ENCODE measurements at places on chromosomes 2 and 18. TPM values are rescaled to one million over a fixed set of nuclear protein-coding genes. Genes with fewer than 3 reads are reported as not detected.
A peak's percentile ranks its signal among the peaks of the same experiment; 100 is the strongest.

DNA sequence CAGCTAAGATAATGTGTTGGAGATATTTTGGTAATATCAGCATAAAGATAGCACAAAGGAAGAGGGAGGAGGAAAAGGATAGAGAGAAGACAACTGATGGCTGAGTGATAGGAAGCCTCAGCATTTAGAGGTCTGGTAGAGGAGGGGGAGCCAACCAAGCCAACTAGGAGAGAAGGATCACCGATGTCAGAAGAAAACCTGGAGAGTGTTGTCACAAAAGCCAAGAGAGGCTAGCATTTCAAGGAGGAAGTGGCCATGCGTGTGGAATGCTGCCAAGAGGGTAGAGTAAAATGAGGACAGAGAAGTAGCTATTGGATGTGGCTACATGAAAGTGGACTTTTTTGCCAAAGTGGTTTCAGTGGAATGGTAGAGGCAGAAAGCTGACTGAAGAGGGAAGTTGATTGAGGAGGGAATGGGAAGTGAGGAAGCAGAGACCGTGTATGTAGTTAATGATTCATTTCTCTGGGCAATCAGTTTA, 34.3 kb downstream of the LCLAT1 start:
- no peak for DNase-seq

Gene ANKRD62
- total RNA-seq, result not detected

DNA sequence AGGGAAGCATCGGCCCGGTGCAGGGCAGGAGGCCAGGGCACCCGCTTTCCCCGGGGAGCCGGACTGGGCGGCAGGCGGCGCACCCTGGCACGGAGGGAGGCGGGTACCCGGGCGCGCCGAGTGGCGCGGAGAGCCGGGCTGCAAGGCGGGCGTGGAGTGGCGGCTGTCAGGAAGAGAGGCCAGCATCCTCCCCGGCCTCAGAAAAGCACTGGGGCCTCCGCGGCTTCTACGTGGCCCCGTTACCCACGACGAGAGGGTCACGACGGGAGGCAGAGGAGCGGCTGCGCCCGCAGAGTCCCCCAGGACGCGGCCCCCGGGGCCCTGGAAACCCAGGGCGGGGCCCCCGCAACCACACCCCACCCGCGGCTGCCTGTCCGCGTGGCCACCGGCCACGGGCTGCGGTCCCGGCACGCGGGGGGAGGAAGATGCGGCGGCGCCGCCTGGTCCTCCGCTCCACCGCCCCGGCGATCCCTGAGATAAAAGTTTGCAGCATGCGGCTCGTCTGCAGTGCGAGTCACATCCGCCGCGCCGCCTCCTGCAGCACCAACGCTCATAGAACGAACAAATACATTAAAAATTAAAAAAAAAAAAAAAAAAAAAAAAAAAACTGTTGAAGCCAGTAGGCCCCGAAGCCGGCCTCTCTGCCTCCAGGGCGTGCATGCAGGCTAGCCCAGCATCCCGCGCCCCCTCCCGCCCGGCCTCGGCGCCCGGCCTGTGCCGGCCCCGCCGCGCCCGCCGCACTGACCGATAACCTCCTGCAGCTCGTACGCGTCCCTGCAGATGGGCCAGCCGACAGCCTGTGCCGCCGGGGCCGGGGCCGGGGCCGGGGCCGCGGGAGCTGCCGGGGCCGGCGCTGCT, 683 bp downstream of the STK39 start:
- DNase-seq, result peak; percentile 65

- no peak for DNase-seq
Observed at GRCh38 chr2:119531292-119531691, 7.0 kb upstream of the SCTR start.

Gene BABAM2
- 29.2 TPM for total RNA-seq

GRCh38 chr2:9548506-9548905, 7.1 kb downstream of the ADAM17 start:
- no peak for DNase-seq

DNA sequence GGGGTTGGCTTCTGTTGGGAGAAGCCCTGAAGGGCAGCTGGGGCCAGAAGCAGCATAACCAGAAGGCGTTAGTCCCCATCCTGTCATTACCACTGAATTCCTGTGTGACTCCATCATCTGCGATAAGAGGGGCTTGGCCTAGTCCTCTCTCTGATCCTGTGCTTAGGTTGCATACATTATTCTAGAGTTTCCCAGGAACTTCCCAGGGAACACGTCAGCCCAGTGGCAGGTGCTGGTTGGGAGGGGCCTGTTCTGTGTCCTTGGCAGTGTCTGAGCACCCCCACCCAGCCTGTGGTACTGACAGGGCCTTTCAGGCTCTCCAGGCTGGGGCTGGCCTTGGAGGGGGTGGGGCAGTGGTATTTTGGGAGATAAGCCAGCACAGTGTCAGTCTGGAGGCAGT, 4.5 kb upstream of the TOGARAM2 start:
- no peak for DNase-seq

DNA sequence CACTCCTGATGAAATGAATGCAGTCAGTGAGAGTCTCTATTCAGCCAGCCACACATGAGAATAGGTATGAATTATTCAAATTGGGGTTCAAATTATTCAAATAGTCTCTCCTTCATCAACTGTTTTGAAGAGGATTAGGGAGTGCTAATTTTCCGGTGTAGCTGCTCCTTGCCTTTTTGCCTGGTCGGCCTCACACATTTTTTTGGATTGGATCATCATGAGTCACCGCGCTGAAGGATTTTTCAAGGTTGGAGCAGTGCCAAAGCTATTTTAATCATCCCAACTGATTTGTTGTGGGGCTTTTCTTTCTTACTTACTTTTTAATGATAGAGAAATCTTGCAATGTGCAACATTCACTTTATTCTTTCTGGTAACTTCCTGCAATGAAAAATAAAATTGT, 2.4 kb upstream of the DTNA start:
- no peak for DNase-seq

Gene RGPD3
- 0.11 TPM for total RNA-seq

Gene C2orf78
- not detected for total RNA-seq

GRCh38 chr2:105809097-105809473, 64.4 kb downstream of the NCK2 start:
- no peak for DNase-seq

DNA sequence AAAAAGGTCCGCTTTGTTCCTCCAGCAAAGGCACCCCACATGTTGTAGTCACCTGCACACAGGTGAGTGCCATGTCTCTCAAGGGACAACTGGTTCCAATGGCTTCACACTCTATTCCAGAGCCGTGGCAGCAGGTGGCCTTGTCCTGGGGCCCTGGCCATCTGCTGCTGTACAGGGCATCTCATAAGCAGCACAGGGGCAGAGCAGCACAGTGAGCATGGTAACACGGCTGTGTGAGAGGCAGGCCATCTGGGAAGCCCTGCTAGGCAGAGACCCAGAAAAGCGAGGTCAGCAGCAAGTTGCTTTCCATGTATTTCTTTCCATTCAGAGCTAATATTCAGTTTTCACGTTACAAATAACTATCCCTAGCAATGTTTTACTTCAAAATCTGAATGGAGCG, 54.7 kb downstream of the CMPK2 start:
- DNase-seq, result no peak

GRCh38 chr2:120963997-120964705, 228.5 kb downstream of the GLI2 start:
- DNase-seq, result no peak

DNA sequence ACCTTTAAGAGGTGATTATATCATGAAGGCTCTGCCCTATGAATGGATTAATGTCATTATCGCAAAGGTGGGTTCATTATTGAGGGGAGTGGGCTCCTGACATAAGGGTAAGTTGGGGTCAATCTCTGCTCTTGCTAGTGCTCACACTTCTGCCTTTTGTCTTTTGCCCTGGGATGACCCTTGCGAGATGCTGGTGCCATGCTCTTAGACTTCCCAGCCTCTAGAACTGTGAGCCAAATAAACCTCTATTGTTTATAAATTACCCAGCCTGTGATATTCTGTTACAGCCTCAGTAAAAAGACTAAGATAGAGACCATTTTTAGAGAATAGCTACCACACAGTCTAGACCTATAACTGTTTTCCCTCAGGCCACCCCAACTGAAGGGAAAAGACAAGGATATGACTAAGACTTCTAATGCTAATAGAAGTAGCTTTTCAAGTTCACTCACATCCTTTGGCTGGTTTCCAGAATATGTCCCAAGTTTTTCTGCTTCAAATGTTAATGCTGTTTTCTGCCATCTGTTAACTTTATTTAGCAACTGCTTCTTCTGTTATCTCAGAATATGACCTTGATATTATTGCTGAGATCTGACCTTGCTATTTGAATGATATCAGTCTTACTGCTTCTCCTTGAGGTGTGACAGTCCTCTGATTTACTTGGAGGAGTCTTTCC, 65.1 kb upstream of the STAM2 start:
- no peak for DNase-seq

GRCh38 chr18:28875059-28875458, 698.1 kb upstream of the CDH2 start:
- no peak for DNase-seq

Measured in CD4-positive, alpha-beta T cell (primary cell).